ENCODE measurements at places on chromosomes 6 and 20.

GRCh38 chr6:45933855-45934254, 81.8 kb downstream of the CLIC5 start:
- no peak for DNase-seq

GRCh38 chr20:2930538-2930937, 57.3 kb downstream of the PTPRA start:
- DNase-seq: no peak

GRCh38 chr6:108207013-108207412, 41.2 kb downstream of the NR2E1 start:
- no peak for DNase-seq

GRCh38 chr6:114955363-114955762, 612.5 kb upstream of the HS3ST5 start:
- no peak for DNase-seq

- no peak for DNase-seq
Measured at GRCh38 chr20:46322641-46323040, 14.3 kb upstream of the CDH22 start.

- DNase-seq: no peak
Measured at GRCh38 chr20:54133434-54134427, 40.1 kb downstream of the CYP24A1 start.

DNA sequence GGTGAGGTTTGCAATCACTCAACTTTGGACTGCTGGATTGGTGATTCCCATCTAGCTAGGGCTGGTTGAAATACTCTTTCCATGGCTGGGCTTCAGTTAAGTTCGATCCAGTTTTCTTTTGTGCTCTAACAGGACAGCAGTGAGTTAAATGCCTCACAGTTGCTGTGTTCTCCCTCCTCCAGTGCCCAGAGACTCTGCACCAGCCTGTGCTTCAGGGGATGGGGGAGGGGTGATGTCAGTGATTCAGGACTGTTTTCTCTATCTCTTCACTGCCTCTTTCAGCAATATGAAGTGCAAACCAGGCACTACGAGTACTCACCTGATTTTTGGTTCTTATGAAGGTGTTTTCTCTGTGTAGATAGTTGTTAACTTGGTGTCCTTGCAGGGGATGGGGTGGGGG, 88.2 kb upstream of the FAM83B start:
- DNase-seq: no peak

- no peak for DNase-seq
Measured at GRCh38 chr6:139336488-139336887, 38.0 kb downstream of the CITED2 start.

DNA sequence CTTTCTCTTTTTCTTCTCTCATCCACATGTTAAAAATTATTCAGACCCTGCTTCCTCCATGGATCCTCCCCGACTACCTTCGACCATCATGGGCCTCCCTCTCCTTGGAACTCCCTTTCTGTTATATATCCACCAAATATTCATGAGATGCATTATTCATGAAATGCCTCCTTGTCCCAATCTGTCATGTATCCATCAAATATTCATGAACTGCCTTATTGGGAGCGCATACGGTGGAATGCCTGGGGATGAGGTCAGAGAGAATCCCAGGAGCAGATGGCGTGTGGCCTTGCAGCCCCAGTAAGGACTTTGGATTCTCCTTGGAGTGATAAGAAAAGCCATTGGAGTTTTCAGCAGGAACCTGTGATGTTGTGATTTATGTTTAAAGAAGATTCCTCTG, 97.0 kb downstream of the NRN1 start:
- DNase-seq: no peak

DNA sequence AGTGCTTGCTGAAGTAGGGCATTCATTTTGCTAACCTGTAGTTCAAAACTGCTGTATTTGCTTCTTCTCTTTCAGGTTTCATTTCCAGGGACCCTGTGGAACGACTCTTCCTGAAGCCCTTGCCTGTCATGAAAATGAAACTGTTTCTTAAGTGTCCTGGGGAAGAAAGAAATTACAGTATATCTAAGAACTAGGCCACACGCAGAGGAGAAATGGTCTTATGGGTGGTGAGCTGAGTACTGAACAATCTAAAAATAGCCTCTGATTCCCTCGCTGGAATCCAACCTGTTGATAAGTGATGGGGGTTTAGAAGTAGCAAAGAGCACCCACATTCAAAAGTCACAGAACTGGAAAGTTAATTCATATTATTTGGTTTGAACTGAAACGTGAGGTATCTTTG, 3.4 kb upstream of the NOL7 start:
- no peak for DNase-seq

DNA sequence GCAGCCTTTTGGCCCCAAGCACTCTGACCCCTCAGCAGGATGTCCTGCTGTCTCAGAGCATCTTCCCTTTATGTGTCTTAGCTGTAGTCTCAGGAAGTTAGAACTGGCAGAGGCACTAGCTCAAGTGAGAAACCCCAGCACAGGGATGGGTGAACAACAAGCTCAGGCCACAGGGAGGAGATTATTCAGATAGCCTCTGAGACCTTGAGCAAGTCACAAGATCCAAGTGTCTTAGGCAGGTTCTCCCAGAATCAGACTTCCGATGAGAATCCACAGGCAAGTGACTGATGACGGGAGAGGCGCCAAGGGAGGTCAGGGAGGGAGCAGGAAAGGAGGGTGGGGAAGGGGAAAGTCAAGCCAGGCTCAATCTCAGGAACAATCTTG, 13.0 kb upstream of the SYNDIG1 start:
- no peak for DNase-seq
